ENCODE measurements at places on chromosomes 11 and 22. TPM values are rescaled to one million over a fixed set of nuclear protein-coding genes. Genes with fewer than 3 reads are reported as not detected.

SCGB1A1 gene
- not detected for total RNA-seq

POU2AF3 gene
- 0.53 TPM for total RNA-seq

MN1 gene
- 2.9 TPM for total RNA-seq

POTEH gene
- total RNA-seq, result not detected

All from A549 treated with RU486 at 1 μM for 4 hours (cell line).